ENCODE measurements at places on chromosomes 6 and 20.

DNA sequence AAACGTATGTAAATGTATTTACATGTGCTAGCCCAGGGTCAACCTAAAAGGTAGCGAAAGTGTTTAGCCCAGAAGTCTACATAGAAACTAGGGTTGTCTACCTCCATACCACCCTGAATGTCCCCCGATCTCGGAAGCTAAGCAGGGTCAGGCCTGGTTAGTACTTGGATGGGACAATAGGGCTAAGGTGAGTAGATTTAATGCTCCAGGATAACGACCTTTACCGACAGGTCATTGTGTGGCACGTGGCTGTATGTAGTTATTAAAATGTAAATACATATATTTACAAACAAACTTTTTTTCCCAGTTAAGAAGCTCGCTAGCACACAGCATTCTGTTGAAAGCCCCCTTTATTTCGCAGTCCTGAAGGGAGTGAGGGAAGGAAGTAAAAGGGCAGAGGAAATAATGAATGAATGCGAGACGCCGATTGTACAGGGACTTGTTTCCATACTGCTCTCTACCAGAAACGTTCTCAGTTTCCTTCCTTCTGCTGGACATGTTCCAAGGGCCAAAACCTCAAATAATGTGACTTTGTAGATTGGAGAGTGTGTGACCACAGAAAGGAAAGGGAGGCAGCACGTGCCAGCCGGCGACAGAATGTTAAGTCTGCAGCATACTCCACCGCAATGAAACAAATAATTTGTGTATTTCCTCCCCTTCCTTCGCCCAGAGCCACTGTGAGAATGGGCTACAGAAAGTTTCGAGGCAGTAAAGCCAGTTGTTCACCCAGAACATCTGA, 612 bp downstream of the ADAT2 start:
- peak; percentile 94 for DNase-seq

- DNase-seq: no peak
These were observed 7.1 kb downstream of the RBM38 start for GRCh38 chr20:57398231-57398821.

DNA sequence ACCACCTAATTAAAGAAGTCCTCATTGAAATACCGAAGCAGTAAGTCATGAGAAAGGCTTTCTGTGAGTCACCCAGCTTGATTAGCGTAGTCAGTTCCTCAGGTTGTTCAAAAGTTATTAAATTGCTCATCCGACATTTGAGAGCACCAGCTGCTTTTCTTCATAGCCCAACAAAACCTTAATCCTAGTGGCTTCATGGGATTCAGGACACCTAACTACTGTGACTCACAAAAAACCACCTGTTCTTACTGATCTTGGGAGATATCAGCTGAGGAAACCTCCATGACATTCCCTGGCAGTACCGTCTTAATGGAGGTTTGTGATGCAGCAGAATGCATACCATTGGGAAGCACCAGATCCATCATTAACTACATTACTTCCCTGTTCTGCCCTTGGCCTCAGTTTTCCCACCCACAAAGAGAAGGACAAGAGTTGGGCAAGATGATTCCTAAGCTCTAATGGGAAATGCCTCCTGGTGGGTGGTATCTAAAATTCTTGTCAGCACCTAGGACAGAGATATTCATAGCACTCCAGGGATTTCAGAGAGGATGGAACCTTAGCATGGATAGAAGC, 103.8 kb downstream of the KHDC1L start:
- DNase-seq: no peak

DNA sequence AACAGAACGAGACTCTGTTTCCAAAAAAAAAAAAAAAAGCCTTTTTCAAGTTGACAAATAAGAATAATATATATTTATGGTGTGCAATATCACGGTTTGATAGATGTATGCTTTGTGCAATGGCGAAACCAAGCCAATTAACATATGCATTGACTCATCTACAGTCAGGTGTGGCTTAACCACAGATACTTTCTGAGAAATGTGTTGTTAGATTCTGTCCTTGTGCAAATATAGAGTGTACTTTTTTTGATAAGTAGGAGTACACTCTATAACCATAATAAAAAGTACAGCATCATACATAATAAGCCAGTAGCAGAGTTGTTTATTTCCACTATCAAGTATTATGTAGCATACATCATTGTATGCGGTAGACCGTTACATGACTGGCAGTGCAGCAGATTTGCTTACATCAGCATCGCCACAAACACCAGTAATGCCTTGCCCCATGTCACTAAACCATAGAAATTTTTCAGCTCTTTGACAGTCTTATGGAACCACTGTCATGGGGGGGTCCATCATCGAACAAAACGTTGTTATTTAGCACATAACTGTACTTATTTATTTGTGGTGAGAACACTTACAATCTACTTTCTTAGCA, 59.2 kb downstream of the TMEM170B start:
- no peak for DNase-seq

DNA sequence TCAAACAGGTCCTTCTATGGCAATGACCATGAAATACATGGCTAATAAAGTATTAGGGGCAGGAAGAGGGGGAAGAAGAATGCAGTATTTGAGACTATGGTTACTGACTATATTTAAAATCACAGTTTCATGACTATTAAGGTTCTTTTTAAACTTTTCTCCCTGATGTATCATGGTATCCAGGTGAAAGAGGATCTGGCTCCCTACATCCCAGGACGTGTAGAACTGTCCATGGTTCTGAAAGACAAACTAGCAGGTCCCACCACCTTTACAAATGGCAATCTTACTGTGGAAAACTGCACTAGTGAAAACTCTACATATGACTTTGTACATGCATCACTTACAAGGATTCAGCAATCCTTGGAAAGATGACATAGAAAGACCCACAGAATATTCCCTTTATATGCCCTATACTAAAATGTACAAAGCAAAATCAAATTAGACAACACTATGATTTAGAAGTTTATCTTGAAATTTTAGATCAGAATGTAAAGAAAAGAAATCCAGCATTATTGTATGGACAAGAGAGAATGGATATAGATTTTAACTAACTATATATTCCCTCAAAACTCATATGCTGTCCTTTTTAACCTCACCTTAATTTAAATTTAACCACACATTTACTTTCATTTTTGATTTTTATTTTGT, 33.5 kb downstream of the RPP21 start:
- peak; percentile 10 for DNase-seq

DNA sequence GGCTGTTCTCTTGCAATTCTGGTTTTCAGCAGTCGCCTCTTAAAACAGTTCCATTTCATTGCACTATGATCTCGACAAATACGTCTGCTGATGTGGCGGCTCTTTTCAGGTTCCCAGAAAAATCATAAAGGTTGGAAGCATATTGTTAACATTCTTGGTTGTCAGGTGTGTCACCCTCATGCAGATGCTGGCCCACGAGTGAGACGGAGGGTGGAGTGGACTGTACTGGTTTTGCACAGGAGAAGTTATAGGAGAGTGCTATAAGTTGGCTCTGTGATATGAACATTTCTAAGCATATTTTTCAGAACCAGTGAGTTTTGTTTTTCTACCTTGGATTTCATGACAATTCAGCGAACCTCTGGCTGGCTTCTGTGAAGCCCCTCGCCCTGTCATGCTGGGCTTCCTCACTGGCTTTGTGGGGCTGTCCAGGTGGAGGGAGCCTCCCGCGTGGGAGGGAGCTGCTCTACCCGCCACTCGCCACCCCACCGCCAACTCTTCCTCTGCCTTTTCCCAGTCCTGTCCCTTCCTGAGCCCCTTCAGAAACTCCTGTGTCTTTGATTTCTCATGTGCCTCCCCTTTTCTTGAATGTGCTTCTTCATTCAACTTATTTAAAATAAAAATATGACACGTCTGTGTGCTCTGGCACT, 10.6 kb downstream of the IRF4 start:
- DNase-seq: no peak

DNA sequence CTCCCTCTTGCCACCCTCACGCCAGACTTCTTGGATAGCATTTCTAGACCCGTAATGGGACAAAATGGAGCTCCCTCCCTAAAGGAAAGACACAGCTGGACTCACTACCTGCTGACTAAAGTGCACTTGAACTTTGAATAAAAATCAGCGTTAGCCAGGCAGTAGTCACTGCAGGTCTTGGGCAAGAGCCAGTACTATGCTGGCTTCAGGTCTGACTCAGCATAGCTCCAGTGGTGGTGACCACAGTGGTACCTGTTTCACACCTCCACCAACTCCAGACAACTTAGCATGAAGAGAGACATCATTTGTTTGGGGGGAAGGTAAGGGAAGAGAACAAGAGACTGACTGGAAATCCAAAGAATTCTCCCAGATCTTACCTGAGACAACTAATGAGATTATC, 906.8 kb downstream of the GRIK2 start:
- DNase-seq: no peak

GRCh38 chr20:40592941-40593340, 96.1 kb downstream of the MAFB start:
- DNase-seq: no peak

GRCh38 chr20:50014570-50015562, 32.1 kb downstream of the SNAI1 start:
- no peak for DNase-seq

GRCh38 chr6:52081237-52081636, 6.2 kb downstream of the PKHD1 start:
- no peak for DNase-seq

DNA sequence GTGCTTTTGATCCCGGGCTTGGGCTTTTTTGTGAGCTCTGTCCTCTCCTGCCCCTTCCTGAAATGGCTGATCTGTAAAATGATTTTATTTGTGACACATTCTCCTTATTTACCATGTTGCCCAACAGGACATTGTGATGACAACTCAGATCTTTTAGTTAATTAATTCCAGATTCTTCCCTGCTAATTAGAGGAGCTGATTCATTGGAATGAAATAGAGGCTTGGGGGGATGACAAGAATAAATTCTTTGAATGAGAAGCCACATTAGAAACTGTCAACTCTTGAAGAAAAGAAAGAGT, 26.1 kb upstream of the GABRR1 start:
- DNase-seq: no peak

GRCh38 chr6:37145443-37145842, 24.5 kb upstream of the PIM1 start:
- DNase-seq: no peak

GRCh38 chr20:12723811-12724210, 285.0 kb upstream of the SPTLC3 start:
- DNase-seq: no peak

GRCh38 chr20:10357061-10357708, 76.8 kb downstream of the MKKS start:
- peak; percentile 5 for DNase-seq

- DNase-seq: no peak
These were observed 163.5 kb upstream of the CDYL start for GRCh38 chr6:4612636-4613171.

- DNase-seq: no peak
These were observed 270.5 kb upstream of the PLN start for GRCh38 chr6:118277631-118278030.

GRCh38 chr6:8803181-8803760, 367.9 kb upstream of the SLC35B3 start:
- DNase-seq: no peak

GRCh38 chr20:57270204-57270984, 4.0 kb upstream of the BMP7 start:
- DNase-seq: no peak

DNA sequence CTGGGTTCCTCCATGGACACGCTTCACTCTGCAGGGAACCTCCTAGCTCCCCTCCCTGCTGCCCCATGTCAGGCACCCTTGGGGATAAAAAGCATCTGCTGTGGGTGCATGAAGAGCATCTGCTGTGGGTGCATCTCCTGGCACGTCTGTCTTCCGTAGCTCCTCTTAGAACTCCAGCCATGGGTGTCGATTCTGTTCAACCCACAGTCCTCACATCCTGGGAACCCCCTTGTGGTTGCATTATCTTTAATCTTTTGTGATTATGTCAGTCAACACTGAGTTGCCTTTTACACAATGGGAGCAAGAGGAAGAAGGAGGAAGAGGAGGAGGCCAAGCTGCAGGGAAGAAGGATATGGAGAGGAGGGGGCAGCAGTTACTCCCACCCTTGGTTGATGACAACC, 24.1 kb upstream of the CCR6 start:
- no peak for DNase-seq

DNA sequence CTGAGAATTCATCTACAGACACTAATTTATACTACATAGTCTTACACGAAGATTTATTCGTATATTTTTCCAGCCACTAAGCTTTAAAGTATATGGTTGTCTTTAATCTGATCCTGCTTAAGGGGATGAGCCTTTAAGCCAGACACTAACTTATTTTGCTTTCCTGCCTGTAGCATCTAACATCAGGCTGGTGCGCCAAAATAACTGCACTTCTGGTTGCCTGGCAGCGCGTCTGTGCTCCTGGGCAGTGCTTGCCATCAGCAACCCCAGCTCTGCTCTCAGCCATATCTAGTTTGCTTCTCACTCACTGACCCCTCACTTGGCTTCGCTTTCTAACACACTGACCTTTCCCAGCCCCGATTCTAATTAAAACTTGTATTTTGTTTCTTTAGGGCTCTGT, 21.8 kb downstream of the HMGCLL1 start:
- DNase-seq: no peak

DNA sequence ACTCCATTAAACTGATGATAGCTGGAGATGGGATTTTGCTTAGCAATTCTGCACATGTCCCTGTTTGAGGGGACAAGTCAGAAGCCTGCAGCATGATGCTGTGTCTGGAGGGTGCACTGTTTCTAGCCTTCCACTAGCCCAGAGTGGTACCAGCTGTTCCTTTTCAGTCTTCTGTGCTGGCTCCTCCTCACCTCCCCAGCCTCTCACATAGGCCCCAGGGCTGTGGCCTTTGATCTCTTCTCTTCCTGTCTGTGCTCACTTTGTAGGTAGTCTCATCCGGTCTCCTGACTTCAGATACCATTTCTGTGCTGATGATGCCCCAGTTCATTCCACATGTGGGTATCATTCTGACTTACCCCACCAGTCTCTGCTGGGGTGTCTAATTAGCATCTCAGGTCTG, 126.3 kb downstream of the HIVEP1 start:
- no peak for DNase-seq

GRCh38 chr6:423799-424345, 32.3 kb downstream of the IRF4 start:
- DNase-seq: no peak

DNA sequence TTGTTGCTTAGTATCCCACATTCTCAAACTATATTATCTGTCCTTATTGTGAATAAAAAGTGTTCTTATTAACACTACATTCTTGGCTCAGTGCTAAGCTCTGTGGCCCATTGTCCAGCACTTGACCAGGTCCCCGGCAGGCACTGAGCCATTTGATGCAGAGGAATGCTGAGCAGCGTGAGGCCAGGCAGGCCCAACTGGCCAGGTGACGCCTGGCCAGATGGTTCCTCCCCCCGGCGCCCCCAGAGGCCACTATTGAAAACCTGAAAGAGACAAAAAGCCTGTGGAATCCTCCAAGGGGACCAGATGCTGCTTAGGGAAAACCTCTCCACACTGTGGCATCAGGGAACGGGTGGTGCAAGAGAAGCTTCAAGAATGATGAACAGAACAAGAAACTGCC, 597.5 kb upstream of the JAG1 start:
- no peak for DNase-seq

GRCh38 chr6:42199106-42199981, 4.6 kb upstream of the GUCA1B start:
- peak; percentile 99 for DNase-seq

GRCh38 chr6:29726001-29726400, 2.8 kb downstream of the HLA-F start:
- DNase-seq: no peak
